ENCODE measurements at places on chromosomes 3 and 15. TPM values are rescaled to one million over a fixed set of nuclear protein-coding genes. Genes with fewer than 3 reads are reported as not detected.
A peak's percentile ranks its signal among the peaks of the same experiment; 100 is the strongest.

- no peak for ATAC-seq
Measured at GRCh38 chr15:42284551-42284950, 11.3 kb upstream of the TMEM87A start.

- peak; percentile 92 for ATAC-seq
Measured at GRCh38 chr3:181711325-181712135, at the start of gene SOX2. SOX2 (plus strand) TSS chr3:181711925; CDS start chr3:181712361, 436 bp downstream.

- peak; percentile 96 for ATAC-seq
Measured at GRCh38 chr3:65963787-65964677, 74.7 kb downstream of the MAGI1 start.

GRCh38 chr3:151875759-151876158 is 2.3 kb downstream of the SUCNR1 start:
- no peak for ATAC-seq

DNA sequence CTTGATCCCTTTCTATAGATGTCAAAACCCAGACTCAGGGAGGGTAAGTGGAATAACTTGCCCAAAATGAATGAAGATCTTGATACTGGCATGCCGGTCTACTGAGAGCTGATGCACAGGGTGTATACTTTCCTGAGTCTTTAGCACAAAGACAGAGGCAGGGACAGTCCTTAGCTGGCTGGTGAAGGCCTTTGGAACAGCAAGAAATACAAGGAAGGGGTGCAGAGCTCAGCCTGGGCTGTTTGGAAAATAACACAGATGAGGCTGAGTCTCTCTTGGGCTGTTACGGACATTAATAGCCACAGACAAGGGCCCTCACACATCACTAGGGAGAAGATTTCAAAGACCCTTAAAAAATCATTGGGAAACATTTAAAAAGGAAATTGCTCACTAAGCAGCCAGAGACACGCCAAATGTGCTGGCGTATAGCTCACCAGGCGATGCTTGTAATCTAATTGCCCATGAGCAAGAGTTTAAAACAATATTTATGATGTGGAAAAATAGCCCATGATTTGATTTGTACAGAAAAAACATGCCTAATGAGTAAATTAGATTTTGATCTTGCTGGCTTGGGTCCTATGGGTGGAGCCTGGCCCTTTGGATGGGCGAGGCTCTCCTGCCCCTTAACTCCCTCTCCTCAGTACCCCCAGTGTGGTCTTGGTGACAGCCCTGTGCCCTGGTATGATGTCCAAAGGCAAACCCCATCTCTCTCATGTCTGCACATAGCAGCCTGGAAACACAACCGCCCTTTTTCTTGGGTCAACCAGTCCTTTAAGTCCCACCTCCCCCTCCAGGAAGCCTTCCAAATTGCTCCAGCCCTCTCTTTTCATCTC is 81.8 kb upstream of the MRPS22 start:
- ATAC-seq = no peak

- no peak for ATAC-seq
Measured at GRCh38 chr3:45773072-45773471, 23.3 kb downstream of the SLC6A20 start.

DNA sequence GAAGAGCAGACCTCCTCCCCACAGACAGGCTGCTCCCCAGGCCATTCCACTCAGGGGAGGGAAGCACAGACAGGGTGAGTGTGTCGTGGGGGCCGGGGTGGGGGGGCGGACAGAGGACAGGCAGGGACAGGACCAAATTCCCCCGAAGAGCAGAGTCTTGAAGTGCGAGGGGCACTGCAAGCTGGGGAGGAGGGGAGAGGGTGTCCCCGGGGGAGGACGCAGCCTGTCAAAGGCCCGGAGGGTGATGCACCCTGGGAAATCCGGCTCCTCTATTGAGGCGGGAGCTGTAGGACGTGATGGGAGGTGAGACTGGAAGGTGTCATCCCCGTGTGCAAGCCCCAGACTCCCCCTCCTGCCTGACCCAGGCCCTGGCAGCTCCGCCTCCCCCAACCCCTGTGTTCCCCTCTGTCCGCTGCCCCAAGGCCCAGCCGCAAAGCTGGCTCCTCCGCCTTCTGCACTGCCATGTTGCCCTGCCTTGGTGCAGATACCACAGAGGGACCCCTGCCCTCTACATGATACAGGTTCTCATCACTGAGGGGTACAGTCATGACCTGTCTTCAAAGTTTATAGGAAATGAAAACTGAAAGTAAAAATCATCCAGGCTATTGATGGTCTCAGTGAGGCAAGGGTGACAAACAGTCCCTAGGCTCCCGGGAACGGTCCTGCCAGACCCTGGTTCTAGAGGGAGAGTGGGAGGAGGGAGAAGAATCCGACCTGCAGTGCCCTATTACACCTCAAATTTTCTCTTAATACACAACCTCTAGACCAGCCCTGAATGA is 76.3 kb upstream of the IQSEC1 start:
- ATAC-seq = peak; percentile 28

- ATAC-seq = no peak
Measured at GRCh38 chr3:149815728-149816127, 2.7 kb downstream of the RNF13 start.

Gene BCL2A1
- not detected for total RNA-seq

GRCh38 chr3:171731691-171732090 is 78.6 kb downstream of the PLD1 start:
- no peak for ATAC-seq

DNA sequence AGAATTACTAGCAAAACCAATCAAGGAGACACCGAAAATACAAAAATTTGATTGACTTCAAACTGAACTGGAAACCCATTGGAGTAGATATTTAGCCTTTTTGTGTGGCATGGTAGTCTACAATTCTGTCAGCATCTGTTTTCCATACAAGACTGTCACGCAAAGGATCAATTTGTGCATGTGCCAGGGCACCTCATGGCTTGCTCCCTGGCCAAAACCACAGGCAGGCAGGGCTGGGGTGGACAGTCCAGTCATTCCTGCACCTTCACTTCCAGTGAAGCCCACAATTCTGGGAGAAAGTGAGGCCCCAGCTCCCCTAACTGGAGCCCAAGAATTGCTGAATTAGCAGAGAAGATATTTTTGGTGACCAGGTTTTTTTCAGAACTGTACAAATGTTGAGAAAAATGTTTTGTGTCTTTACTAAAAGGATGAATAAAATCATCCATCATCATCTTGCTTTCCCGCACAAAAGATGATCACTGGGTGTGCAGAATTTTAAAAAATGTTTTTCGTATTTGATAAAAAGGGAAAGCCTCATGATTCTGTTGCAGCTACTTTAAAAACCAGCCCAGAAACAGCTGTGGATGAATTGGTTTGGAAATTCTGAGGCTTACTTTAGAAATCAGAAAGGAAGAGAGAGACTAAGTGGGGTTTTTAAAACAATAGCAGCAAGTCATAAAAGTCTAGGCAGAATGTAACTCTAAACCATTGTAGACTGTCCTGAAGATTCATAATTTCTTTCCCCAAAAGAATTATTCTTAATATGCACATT is 86.4 kb downstream of the PCCB start:
- no peak for ATAC-seq

Gene GOLGA8S
- 0.24 TPM for total RNA-seq

Gene ZIC1
- total RNA-seq = 0.36 TPM

DNA sequence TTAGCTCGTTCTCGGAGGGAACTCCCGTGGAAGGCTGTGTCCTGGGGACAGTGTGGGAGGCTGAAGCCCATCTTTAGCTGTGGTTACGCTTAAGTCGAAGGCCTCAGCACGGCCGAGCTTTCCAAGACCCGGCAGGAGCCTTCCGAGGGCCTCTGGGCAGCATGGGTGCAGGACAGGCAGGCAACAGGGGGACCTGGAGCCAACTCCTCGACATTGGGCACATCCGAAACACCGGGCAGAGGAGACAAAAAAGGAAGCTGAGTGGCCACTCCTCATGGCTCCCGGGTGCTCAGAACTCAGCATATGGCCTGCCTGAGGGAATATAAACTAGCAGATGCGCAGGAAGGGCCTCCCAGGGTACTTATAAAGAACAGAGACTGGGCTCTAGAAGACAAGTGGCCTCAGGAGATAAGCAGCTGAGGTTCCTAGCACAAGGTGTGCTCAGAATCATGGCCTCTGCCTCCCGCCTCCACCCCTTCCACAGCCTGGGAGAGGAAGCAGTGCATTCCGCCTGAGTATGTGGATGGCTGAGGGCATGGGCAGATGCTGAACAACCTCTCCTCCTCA is 34.1 kb downstream of the ABTB1 start:
- no peak for ATAC-seq

- ATAC-seq = peak; percentile 45
Measured at GRCh38 chr3:149971403-149972075, 844 bp upstream of the PFN2 start.

DNA sequence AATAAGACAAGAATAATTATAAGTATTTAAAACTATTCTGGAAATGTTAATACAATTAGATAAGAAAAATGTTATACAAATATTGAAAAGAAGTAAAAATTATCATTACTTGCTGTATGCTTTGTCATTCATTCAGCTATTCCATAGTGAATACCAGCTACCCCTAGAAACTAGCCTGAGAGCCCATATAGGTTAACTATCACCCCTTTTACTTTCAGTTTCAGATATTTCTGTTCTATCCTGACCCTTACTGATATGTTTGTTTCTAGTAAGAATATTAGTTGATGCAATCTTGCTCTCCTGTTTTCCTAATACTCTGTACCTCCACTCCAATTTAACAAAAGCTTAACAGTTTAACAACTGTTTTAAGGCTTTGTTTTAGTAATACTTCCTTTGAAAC is 31.6 kb downstream of the FAM227B start:
- no peak for ATAC-seq

GRCh38 chr15:69704229-69704628 is 251.6 kb downstream of the RPLP1 start:
- peak; percentile 63 for ATAC-seq

- ATAC-seq = no peak
Measured at GRCh38 chr15:42640109-42640508, 64.7 kb downstream of the STARD9 start.

Gene ETFA
- 79.8 TPM for total RNA-seq

DNA sequence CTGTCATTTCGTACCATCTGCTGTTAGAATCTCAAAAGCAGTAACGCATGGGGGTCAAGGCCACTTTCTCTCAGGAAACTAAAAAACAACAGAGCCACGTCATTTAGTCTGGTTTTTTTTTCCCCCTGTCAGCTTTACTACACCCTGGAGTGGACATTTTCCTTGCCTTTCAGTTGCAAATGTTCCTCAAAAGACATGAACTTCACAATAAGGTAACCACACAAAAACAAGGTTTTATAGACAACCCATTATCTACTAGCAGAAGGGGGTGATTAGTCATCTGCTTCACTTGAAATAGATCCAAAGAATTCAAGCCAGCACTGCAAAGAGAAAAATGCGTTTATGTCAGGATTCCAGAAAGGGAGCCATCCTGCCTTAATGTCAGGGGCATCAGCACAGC is 171.8 kb upstream of the CDIN1 start:
- no peak for ATAC-seq

DNA sequence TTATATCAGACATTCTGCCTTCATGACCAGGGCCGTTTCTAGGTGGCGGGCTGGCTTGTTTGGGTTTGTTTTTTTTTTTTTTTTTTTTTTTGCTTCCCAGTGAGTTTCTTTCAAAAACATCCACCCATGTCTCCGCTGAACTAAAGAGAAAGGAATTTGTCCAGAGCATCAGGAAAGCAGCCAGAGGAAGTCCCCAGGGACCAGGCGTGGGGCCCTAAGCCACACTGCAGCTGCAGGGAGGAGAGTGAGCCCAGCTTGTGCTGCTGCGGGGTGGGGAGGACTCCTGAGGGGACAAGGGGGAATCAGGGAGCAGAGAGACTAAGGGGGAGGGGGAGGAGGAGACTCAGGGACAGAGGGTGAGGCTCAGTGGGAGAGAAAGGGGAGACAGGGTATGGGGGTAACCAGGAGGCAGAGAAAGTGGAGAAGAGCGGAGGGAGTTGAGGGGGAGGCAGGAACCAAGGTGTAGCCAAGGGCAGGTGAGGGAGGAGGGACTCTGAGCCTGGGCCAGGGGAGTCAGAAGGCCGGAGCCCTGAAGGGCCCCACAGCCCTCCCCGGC is 49.5 kb downstream of the CYP11A1 start:
- no peak for ATAC-seq

GRCh38 chr3:63364495-63364894 is 86.4 kb downstream of the SYNPR start:
- ATAC-seq = no peak

DNA sequence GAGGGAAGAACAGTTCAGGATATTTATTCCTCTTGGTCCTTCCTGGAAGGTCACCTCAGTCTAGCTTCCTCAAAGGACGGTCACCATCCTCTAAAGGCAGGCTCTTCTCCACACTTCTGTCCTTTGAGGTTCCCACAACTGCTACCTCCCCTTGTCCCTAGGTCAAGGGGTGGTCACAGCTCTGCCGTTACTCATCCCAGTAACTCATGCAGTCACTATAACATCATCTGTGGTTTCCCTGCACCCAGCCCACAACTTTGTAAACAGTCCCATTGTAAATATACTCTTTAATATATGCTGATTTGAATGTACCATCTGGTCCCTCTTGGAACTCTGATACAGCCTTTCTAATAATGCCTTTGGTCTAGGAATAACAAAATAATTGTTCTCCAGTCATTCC is 887.4 kb downstream of the FHIT start:
- ATAC-seq = no peak

Gene OR5H14
- not detected for total RNA-seq

Gene SLC51B
- not detected for total RNA-seq

Gene TGM4
- not detected for total RNA-seq

Gene KLF15
- total RNA-seq = 0.60 TPM

Measured in esophagus mucosa (tissue), 1 donor.